ENCODE measurements at places on chromosomes 6 and 20.

DNA sequence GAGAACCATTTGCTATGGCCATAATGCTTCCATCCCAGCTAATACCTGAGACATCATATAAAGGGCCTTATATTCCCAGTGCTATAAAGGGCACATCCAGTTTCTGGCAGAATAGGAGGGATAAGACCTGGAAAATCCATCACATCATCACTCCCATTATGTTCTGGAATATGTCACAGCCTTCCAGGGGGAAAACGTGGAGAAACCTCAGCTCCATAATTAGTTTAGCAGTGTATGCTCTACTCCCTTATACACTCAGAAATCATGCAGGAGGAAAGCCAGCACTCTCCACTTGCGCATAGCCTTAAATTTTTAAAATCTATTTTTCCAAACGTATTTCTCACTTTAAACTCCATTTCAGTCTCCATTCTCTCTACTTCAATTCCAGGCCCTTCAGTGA is 140.9 kb downstream of the ADGB start:
- no peak for DNase-seq

GRCh38 chr20:17822039-17822438 is 122.3 kb downstream of the BANF2 start:
- no peak for DNase-seq

- no peak for DNase-seq
Observed at GRCh38 chr6:168681748-168682147, 240.8 kb downstream of the SMOC2 start.

DNA sequence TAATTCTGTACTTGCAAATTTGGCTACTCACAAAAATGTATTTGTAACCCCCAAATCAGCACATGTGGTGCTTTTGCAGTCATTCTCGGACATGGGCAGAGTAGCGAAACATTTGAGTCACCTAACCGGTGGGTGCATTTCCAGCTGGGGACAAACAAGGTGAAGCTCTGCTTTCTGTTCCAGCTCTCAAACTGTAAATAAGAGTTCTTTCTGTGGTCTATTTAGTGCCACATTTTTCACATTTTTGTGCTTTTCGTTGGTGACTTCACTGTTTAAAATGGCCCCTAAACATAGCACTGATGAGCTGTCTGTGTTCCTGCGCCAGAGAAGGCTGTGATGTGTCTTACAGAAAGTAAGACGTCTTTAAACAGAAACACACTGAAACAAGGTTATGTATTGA is 244.5 kb downstream of the CDC5L start:
- no peak for DNase-seq

DNA sequence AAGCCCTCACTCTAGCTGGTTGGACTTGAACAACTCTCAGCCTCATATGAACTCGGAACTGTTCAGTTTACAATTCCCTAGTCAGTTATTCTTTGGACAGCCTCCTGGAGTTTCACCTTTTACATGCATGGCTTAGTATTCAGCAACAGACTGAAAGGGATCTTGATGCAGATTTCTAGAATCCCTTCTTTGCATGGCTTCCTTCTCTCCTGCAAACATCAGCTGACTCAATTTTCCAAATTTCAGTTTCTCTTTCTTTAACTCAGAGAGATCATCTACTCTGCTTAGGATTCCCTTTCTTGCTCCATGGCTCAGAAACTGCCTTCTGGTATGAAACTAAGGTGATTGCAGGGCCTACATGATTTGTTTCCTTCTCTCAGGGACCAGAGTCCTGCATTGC is 99.6 kb downstream of the CEP57L1 start:
- DNase-seq = no peak

GRCh38 chr20:38152175-38152620 is 12.9 kb downstream of the TGM2 start:
- DNase-seq = no peak

- DNase-seq = no peak
Observed at GRCh38 chr6:108473197-108473596, 87.5 kb upstream of the FOXO3 start.

GRCh38 chr20:56376331-56376730 is 15.7 kb downstream of the AURKA start:
- no peak for DNase-seq

DNA sequence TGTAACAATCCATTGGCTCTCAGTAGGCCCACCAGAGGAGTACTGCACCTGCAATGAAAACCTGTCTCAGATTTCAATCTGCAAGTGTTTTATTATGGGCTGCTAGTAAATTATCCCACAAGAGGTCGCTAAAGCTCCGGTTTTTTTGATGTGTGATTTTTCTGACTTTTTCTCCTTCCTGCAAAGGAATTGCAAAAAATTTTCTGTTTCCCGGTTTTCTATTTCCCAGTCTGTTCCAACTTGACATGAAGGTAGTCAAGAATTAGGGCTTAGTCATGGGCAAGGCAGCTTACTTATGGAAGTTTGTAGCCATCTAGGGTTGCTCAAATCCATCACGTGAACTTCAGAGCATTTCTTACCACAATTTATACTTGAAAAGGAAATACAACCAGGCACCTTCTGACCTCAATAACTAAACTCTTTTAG is 38.5 kb upstream of the AHI1 start:
- DNase-seq = peak; percentile 12

DNA sequence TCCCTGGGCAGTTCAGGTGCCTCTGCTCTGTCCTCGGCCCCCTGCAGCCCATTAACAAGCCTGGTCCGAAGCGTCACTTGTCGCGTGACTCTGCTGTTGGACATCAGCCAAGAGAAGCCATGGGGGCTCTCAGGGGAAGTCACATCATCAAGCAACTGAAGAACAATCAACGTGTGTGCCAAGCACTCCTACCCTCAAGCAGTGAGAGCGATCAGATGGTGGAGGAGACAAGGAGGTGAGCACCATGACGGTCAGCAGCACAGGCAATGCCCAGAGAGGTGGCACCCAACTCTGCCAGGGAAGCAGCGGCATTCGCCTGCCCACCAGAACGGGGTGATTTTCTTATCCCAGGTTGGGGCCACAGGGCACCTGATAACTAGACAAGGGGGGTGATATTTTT is 132.7 kb downstream of the AGPAT4 start:
- DNase-seq = no peak

GRCh38 chr20:47295921-47296426 is 60.5 kb downstream of the ZMYND8 start:
- no peak for DNase-seq

- no peak for DNase-seq
Observed at GRCh38 chr6:16836144-16836981, 75.1 kb upstream of the ATXN1 start.

- DNase-seq = no peak
Observed at GRCh38 chr6:145241039-145241438, 494.3 kb downstream of the EPM2A start.

DNA sequence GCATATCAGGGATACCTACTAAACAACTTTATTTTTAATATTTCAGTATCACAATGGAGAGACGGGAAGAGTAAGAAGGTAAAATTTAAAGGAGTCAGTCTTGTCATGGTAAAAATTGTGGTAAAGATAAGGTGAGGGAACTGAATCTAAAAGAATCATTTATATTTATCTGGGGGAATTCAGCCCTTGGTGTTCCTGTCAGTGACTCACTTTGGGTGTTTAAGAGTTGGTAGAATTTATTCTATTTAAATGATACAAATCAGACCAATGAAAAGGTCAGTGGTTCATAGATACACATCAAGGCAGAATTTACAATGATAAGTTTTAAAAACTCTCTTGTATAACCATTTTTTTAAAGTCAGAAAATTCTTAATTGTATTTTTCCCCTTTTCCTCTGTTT is 164.4 kb downstream of the CDKAL1 start:
- DNase-seq = no peak

GRCh38 chr6:137944793-137945498 is 77.9 kb downstream of the TNFAIP3 start:
- peak; percentile 5 for DNase-seq

GRCh38 chr6:106967936-106968555 is 6.5 kb downstream of the CD24 start:
- no peak for DNase-seq

- no peak for DNase-seq
Observed at GRCh38 chr6:134674562-134674961, 275.3 kb downstream of the ALDH8A1 start.

GRCh38 chr20:51128198-51128597 is 105.3 kb upstream of the KCNG1 start:
- no peak for DNase-seq

DNA sequence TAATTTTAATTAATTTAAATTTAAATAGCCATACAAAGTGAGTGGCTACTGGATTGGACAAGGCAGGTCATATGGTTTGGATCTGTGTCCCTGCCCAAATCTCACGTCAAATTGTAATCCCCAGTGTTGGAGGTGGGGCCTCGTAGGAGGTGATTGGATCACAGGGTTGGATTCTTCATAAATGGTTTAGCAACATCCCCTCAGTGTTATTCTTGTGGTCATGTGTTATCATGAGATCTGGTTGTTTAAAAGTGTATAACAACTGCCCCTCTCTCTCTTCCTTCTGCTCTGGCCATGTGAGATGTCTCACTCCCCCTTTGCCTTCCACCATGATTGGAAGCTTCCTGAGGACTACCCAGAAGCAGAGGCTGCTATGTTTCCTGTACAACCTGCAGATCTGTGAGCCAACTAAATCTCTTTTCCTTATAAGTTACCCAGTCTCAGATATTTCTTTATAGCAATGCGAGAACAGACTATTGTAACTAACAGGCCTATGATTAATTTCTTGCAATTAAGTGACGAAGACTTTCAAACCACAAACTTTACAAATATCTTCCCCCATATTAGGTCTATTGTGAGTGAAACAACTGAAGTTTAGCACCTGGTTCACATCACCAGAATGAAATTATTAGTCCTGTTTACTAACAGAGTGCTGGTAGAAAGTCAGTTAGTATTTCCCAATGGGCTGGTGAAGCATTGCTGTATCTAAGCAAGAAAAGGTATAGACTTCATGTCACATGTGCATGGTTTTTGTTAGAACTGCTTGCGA is 60.0 kb upstream of the TNFAIP3 start:
- DNase-seq = no peak

- DNase-seq = no peak
Observed at GRCh38 chr6:106473812-106474211, 113.3 kb downstream of the CRYBG1 start.
